ENCODE measurements at places on chromosomes 11 and 22. TPM values are rescaled to one million over a fixed set of nuclear protein-coding genes. Genes with fewer than 3 reads are reported as not detected.

VPREB1 gene
- total RNA-seq: not detected

SEC14L2 gene
- total RNA-seq: 34.5 TPM

MFRP gene
- not detected for total RNA-seq

RFPL3 gene
- not detected for total RNA-seq

KCNQ1OT1 gene
- 1.1 TPM for total RNA-seq

P2RX6 gene
- total RNA-seq: 0.07 TPM

SNX15 gene
- total RNA-seq: 8.2 TPM

CSF2RB gene
- total RNA-seq: 8.9 TPM

GRCh38 chr22:19438298-19438697, 6.0 kb downstream of the MRPL40 start:
- DNase-seq: no peak

- no peak for DNase-seq
These were observed 186.1 kb downstream of the TBC1D22A start for GRCh38 chr22:46948411-46949144.

DNA sequence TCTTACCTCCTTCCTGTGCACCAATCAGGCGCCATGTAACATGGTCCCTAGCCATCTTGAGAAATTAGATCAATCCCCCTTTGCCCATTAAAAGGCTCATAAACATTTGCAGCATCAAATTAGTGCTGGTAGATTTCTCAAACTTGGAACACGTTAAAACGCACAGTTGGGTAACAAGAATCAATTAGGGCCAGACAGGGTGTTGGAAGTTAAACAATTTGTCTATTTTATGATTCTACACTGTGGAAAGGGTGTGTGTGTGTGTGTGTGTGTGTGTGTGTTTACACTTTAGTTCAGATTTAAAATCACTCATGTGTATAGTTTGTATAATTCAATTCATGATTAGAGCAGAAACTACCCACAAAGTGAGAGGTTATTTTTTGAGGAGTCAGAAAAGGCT, 682.0 kb downstream of the OPCML start:
- no peak for DNase-seq

DNA sequence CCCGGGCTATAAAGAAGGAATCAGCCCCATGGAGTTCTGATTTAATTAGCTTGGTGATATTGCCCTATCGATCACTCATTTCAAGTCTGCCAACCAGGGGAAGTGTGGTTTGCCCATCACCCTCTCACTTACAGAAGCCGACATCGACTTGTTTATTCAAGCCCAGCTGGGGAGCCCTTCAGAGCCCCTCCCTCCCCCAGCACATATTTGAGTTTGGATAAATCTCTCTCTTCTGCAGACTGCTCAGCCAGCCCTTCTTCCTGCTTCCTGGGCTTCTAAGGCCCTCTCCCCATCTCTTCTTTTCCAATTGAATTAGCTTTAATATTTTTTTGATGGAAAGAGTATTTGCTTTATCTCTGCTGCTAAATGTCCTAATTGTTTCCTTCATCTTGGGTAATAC, 299.0 kb downstream of the MIAT start:
- DNase-seq: no peak

DNA sequence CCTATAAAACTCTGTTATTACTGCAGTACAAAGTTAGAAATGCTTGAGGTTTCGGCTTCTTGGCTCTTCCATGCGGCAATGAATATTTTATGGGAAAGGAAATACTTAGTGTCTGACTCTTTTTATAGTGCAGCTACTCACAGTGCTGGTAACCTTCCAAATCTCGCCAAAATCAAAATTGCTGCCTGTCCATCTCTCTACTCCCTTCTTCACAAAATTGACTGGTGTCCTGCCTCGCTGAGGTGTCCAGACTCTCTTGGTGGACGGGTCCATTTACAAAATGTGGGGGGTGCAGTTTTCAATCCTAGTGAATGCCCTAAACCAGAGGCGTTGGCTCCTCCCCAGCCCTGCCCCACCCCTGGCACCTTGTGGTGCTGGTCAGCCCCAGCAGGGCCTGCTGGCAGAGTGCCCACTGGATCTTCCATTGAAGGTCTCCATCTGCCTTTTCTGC, 73.5 kb downstream of the ZBTB16 start:
- DNase-seq: no peak

GRCh38 chr11:8071616-8072581, 9.1 kb upstream of the TUB start:
- no peak for DNase-seq

GRCh38 chr22:50479721-50480120, 1.6 kb upstream of the ADM2 start:
- DNase-seq: no peak

- no peak for DNase-seq
These were observed 734 bp downstream of the ZP1 start for GRCh38 chr11:60867871-60868681.

DNA sequence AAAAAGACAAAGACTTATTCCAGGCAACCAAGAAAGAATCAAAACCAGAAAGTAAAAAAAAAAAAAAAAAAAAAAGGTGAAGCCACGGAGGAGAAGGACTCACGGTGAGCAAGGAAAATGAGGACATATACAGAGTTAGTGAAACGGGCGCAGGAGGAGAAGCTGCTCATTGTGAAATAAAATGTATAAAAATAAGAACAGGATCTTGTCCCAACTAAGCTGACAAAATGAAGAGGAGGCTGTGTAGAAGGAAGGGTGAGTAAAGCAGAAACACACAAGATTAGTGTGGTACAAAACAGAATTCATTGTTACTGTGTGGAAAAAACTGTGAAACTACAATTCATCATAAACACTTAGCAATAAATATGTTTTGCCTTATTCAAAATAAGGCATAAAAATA, 7.6 kb downstream of the IL17REL start:
- no peak for DNase-seq

DNA sequence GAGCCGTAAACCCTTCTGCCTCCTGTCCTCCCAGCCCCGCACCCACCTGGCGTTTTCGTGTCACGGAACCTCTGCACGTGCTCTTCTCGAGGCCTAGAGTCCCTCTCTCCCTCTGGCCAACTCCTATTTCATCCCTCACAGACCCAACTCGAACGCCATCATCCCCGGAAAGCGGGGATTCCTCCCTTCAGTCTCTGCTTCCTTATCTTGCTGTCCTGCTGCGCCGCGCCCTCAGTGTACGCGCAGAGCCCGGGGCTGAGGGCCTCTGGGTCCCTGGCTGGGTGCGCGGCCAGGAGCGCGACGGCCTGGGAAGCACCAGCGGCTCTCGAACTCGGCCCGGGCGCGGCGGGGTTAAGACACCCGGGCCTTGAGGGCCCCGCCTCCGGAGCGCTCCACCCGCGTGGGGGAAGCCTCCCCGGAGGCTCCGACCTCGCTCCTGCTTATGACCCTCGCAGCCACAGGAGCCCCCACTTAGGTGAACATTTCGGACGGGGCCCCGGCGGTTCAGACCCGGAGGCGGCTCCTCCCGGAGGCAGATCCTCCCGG, 398 bp upstream of the ATG16L2 start:
- DNase-seq: no peak

DNA sequence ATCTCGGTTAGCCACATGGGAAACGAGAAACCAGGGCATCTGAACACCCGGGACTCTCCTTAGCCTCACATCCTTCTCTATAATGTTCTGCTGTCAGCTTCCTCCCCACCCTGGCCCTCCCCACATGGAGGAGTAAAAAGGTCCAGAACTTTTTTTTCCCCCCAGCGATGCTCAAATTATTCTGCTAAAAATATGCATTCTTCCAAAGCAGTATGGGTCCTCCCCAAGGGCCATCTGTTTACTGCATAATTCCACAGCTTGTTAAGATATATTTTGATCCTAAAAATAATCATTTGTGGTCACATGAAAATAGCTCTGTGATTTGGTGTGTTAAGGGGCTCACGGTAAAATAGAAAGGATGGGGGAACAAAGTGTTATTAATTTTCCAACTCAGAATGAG, 281.5 kb upstream of the NARS2 start:
- no peak for DNase-seq

- no peak for DNase-seq
These were observed 81.2 kb downstream of the DEUP1 start for GRCh38 chr11:93411705-93412104.

GRCh38 chr11:84003181-84003580, 717.0 kb upstream of the CCDC90B start:
- no peak for DNase-seq

DNA sequence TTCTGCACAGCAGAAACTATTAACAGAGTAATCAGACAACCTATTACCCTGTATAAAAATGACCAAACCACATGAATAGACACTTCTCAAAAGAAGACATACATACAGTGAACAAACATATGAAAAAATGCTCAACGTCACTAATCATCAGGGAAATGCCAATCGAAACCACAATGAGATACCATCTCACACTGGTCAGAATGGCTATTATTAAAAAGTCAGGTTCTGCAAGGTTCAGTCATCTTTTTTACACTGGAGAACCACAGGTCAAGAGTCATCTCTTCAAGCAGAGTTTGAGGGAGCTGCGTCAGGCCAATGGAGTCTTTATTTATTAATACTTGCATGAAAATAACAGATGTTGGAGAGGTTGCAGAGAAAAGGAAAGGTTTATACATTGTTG, 40.4 kb downstream of the RCN1 start:
- DNase-seq: no peak

DNA sequence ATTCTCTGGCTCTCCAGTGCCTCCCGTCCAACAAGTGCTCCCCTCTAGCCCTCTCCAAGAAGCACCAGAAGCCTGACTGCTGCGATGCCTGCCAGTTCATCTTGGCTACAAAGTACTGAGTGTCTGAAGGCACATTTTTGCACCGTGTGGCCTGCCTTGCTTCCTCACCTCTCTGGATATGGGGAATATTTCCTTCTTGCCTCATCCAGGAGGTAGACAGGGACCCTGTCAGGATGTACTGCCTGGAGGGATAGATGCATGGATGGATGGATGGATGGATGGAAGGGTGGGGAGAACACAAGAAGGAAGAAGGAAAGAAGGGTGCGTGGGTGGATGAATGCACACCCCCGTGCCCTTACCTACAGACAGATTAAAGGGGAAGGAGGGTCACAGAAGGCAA, 27.6 kb downstream of the KCTD17 start:
- no peak for DNase-seq

- no peak for DNase-seq
These were observed 18.7 kb upstream of the ARHGAP32 start for GRCh38 chr11:129210831-129211181.

GRCh38 chr11:86938900-86939880, 16.0 kb downstream of the FZD4 start:
- no peak for DNase-seq

DNA sequence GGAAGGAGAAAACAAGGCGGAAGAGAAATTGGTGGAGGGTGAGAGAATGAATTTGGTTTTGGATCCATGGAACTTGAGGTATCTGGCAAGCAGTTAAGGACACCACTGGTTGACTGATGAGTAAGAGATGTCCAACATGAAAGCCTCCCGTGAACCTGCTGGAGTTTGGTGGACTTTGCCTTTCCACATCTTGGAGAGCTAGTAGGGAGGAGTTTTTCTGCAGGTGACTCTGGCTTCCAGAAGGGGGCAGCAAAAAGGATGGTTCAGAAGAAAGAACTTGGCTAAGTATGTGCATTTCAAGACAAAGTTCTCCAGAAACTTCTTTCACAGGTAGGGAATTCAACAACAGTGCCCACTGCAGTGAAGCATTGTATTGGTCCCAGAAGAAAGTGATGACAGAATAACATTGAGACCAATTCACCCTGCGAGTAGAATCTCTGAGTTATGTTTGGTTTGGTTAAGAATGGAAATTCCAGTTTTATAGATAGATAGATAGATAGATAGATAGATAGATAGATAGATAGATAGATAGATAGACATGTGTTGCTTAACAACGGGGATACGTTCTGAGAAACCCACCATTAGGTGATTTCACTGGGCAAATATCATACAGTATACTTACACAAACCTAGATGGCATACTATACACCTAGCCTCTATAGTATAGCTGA, 28.5 kb downstream of the DCDC1 start:
- no peak for DNase-seq

DNA sequence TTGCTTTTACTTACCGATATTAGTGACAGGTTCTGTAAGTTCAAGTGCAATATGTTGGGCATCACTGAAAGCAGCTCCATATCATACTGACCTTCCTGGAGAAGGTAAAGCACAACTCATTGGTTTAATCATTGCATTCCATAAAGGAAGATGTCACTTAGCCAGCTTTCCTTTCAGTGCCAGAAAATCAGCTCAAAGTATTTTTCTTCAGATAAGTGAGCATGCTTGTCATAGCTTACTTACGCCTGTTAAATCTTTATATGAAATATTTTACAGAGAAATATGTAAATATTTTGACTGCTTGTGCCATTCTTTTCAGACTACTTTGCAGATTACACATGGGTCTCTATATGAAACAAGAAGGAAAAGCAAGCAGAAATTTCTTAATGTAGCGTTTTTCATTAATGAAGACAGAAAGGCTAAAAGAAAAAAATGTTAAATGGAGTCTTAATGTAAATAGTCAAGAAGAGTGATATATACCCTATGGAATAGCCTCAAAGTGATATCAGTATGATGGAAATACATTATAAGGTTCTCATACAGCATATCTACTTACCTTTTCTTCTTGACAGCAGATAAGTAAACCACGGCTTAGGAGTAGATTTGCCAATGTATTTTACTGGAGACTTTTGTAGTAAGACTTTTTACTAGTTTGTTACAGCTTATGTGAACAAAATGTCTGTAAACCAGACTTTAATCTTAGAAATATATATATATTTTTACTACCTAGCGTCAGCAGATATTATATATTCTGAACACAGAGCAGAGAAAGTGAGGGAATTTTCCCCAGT, 649.7 kb downstream of the METTL15 start:
- DNase-seq: peak; percentile 66

GRCh38 chr11:9070749-9071491, 20.5 kb downstream of the SCUBE2 start:
- DNase-seq: no peak

- DNase-seq: no peak
These were observed 382.2 kb upstream of the CADM1 start for GRCh38 chr11:115886422-115886733.

- no peak for DNase-seq
These were observed 133.0 kb downstream of the PLEKHA7 start for GRCh38 chr11:16881074-16881709.

DNA sequence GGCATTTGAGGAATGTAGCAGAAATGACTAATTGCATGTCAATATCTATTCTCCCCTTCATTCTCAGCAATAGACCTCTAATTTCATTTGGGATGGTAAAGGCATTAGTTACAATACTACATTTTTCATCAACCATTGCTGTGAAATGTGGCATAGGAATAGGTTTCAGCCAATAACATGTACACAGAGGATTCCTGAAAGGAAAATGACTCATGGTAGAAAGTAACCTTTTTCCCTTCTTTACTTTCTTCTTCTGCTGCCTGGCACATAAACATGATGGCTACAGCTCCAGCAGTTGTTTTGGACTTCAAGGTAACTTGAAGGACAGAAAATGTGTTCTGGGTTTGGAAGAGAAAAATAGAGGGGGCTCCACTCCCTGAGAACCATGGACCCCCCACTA, 231.8 kb upstream of the CTSC start:
- no peak for DNase-seq

All from pulmonary artery endothelial cell (primary cell).